Effector memory CD8-positive, alpha-beta T cell (primary cell): ENCODE measurements at places on chromosomes 3 and 15.

DNA sequence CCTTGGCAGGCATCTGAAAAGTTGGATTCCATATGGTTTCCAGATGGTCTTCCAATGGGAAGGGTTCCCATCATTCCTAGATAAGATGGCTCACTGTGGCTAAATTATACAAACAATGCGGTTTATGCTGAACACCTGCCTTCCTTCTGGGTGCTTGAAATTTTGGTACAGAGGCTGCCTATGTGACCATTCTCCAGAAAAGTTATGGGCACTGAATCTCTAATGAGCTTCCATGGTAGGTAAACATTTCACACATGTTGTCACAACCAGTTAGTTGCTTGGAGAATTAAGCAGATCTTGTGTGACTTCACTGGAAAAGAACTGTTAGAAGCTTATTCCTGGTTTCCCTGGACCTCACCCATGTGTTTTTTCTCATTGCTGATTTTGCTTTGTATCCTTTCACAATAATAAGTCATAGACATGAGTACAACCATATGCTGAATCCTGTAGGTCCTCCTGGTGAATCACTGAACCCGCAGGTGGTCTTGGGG lies 30.1 kb downstream of the PLOD2 start:
- no peak for DNase-seq

GRCh38 chr3:51721062-51721745 lies 14.3 kb downstream of the GRM2 start:
- DNase-seq: no peak

GRCh38 chr3:19334120-19334519 lies 185.8 kb downstream of the KCNH8 start:
- DNase-seq: no peak

GRCh38 chr3:57147071-57147470 lies 18.1 kb downstream of the IL17RD start:
- DNase-seq: no peak

GRCh38 chr15:85026304-85027032 lies 44.8 kb downstream of the PDE8A start:
- DNase-seq: no peak

- DNase-seq: no peak
Observed at GRCh38 chr15:86054338-86054737, 25.3 kb upstream of the AGBL1 start.

DNA sequence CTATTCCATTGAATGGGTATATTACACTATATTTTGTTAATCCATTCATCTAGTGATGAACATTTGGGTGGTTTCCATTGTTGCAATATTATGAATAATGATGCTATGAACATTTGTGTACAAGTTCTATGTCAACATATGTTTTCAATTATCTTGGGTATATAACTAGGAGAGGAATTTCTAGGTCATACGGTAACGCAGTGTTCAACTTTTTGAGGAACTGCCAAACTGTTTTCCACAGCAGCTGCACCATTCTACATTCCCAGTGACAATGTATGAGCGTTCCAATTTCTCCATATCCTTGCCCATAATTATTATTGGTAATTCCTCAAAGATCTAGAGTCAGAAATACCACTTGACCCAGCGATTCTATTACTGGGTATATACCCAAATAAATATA lies 24.1 kb upstream of the RORA start:
- no peak for DNase-seq

DNA sequence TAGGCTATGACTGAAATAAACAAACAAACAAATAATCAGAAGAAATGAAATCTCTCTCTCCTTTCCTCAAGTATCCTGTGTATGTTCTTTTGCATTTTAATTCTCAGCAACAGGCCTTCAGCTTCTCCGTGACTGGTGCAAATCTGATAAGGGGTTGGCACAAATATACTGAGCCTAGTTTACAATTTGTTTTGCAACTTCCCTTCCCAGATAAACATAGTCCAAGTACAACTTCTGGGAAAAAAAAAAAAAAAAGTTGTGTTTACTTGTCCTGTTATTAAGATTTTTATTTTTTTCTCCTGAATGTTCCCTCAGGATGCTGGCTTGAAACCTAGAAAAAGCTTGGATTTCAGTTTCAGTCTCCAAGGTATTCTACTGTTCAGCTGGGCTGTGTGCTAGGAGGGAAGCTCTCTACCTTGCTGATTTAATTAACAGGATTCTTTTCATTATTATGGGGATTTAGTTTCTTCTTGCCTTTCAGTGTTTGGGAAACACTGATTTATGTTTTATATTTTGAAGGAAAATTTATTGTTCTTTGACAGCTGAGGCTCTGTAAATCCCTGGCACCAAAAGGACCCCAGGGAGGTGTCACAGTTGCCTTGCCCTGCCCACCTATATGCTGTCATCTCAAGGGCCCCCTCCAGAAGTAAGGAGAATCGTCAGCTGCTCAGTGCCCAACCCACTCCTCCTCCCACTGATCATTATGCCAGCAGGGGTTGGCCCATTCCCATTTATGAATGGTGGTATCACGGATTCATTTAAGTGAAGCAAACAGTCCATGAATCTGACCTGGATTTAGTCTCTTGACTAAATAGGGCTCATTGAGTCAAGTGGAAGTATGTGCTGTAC lies 185.2 kb downstream of the MEIS2 start:
- no peak for DNase-seq

GRCh38 chr3:154795582-154795981 lies 284.5 kb upstream of the MME start:
- DNase-seq: no peak

DNA sequence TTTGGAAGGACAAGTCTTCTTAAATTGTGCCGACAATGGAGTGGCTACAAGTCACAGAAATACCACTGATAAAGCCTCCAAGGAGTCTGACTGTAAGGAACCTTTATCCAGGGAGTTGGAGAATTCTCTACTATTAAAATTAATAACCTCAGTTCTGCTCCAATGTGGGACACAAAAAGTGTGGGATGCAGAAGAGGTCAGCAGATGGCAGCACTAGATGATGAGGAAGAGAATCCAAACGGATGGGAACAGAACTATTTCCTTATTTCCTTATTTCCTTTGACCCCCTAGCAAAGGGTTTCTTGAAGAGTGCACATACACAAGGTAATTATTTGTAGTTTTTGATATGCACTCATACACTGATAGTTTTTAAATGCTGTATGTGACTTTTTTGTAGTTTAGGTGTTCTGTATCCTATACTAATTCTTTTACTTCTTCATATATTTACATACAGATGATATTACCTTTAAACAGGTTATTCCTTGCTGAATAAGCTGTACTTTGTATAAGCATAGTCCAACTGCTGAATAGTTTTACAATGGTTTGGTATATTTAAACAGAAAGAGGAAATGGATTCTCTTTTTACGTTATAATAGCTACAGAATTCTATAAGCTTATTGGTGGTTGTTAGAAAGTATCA lies 25.6 kb upstream of the NLGN1 start:
- DNase-seq: no peak

GRCh38 chr3:99658274-99658673 lies 19.9 kb downstream of the COL8A1 start:
- no peak for DNase-seq

GRCh38 chr15:21267226-21267625 lies 173.1 kb downstream of the POTEB3 start:
- DNase-seq: no peak

DNA sequence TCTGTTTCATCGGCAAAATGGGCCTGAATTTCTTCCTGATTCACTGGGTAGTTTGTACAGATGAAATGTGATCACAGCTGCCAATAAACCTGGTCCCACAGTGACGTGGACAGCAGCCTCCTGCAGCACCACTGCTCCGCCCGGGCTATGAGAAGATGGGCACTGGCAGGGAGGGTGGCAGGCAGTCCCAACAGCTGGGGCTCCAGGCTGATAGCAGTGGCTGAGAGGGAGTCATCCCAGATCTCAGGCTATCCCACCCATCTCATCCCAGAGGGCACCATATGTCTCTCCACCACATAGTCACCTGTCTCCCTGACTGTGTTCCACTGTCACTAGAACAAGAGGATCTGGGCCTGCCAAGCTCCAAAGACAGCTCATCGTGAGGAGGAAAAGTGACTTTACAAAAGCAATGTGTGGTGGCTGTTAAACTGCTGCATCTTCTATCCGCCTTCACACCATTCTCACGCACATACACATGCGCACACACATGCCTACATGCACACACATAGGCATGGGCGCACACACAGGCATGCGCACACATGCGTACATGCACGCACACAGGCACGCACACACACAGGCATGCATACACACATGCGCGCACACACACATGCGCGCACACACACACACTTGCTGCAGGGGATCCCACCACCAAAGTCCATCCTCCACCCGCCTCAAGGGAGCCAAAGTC lies 46.2 kb downstream of the RGMA start:
- DNase-seq: no peak

DNA sequence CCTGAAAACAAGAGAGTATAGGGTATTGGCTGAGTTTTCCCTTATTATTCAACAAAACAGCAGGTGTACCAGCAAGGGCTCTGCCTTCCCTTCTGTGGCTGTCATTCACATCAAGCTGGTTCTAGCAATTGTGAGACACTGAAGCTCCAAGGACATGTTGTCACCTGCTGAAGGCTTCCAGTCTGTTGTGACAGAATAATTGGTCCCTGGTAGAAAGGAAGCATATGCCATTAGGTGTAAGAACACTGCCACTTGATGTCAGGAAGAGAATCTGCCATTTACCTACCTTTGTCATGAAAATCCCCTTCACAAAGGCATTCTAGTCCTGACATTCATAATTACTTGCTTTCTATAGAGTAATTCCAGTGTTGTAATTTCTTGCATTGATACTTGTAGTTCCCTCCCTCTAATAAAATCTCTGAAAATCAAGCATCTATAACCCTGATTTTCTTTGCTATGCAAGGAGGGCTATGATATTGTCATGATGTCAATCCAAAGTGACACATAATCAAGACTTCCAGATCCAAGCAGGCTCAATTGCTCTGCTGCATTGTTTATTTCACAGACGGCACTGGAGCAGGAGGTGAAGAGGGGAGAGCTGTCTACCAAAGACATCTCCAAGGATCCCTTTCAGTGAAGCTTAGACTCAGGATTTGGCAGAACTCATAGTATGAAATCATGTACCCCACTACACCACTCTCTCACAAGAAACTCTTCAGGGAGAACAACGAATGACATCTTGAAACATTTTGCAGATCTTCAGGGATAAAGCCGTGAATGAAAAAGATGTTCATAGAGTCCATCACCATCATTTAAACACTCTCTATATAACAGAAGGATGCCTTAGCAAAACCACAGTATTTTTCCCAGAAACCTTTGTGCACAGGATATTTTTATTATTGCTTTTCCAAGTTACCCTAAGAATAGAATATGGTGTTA lies 425.3 kb downstream of the RBMS3 start:
- no peak for DNase-seq

GRCh38 chr3:73234354-73235014 lies 173.0 kb downstream of the EBLN2 start:
- no peak for DNase-seq

DNA sequence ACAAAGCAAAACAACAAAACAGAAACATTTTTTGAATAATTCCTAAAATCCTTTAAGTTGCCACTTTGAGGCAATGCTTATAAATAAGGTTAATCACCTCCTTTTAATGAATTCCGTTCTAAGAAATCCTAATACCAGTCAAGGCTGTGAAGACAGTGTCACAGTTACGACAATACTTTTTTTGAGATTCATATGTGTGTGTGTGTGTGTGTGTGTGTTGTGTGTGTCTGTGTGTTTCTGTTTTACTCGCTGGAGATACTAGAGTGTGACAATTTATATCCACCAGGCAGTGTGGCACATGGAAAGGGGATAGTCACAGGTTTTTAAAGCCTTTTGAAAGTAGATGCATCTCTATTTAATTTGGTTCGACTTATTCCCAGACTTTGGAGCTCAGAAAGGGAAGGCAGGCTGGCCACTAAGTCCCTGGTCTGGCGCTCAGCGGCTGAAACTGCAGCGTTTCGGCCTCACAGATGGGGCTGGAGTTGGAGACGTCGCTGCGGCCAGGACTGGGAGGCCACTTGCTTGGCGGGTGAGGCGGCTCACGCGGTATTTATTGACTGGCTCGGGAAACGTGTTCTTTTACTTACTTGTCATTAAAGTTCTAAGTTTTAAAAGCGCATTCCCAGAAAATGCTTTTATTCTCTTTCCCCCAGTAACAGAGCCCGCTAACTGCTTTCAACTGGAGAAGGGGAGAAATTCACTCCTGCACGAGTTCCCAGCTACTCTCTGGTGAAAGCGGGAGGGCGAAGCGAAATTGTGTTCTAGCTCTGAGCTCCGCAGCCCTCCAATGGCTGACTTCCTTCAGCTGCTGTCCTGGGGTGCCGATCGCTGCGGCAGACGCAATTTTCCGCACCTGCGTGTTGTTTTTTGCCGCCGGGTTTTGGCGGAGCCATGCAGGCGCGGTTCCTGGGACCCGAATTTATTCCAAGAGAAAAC lies 13.7 kb downstream of the ZIC1 start:
- DNase-seq: no peak

GRCh38 chr3:188941103-188941502 lies 230.7 kb upstream of the TPRG1 start:
- no peak for DNase-seq

- no peak for DNase-seq
Observed at GRCh38 chr3:51535146-51536019, 3.1 kb upstream of the RAD54L2 start.

DNA sequence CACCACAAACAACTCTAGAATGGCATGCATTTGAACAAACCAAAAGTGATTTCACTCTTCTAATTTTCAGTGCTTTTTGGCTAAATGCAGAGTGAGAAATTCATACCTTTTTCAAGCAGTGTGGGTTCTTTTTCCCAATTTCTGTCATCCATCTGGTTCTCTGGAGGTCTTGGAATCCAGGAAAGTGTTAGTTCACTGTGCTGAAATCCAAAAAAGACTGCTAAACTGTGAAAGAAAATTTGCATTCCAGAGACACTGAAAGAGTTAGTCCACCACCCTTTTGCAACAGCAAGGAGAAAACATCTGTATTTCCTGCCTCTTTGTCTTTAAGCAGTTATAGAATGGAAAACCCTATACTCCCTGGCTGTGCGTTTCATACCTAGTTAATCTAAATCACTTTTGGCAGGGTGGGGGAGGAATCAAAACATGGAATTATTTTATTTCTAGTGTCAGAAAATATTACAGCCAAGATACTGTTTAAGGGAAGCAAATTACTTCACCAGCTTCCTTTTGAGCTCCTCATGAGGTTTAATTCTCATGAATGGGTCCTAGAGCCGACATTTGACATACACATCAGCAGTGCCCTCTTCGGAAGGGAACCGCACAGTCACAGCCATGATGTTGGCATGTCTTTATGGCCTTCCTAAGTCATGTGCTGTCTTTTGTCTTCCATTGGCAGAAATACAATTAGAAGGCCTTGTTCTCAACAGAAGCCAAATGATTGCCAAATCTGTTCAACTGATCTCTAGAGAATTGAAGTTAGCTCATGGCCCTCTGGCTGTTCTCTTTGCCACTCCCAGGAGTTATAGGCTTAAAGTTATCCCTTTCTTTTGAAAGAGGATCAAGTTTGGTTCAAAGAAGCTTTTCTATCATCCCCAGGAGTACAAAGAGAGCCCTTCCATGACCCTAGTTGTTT lies 317.7 kb upstream of the TPRG1 start:
- DNase-seq: no peak

- no peak for DNase-seq
Observed at GRCh38 chr3:174229916-174230315, 629.2 kb upstream of the NAALADL2 start.

DNA sequence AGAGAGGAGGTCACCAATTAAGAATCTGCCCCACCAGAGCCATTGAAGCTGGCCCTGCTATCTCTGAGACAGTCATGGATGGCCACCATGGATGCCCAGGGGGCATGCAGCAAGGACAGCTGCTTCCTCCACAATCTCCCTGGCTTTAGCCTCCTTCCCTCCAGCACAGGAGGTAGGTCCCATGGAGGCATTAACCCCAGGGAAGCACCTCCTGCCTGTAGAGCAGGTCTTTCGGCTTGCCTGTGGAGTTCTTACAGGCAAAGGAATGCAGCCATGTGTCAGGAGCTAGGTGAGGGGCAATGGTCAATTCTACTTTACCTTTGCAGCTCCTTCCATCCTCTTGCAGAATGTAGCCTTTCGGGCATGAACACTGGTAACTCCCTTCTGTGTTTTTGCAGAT lies 93.8 kb downstream of the DUT start:
- no peak for DNase-seq
